ENCODE measurements at places on chromosomes 12 and 14. TPM values are rescaled to one million over a fixed set of nuclear protein-coding genes. Genes with fewer than 3 reads are reported as not detected.

The LRP1 gene
- total RNA-seq: 954 TPM

The ATG2B gene
- 21.3 TPM for total RNA-seq

The MGST1 gene
- total RNA-seq: 1,962 TPM

The OR6C2 gene
- total RNA-seq: not detected

The HHIPL1 gene
- 3.8 TPM for total RNA-seq

The PROX2 gene
- total RNA-seq: not detected

The MARS1 gene
- 145 TPM for total RNA-seq

All from mesenteric fat pad (tissue), 1 donor.